ENCODE measurements at places on chromosomes 2 and 18. TPM values are rescaled to one million over a fixed set of nuclear protein-coding genes. Genes with fewer than 3 reads are reported as not detected.

- peak; percentile 81 for DNase-seq
These were observed 15.9 kb upstream of the TXNDC2 start for GRCh38 chr18:9869715-9870430.

DNA sequence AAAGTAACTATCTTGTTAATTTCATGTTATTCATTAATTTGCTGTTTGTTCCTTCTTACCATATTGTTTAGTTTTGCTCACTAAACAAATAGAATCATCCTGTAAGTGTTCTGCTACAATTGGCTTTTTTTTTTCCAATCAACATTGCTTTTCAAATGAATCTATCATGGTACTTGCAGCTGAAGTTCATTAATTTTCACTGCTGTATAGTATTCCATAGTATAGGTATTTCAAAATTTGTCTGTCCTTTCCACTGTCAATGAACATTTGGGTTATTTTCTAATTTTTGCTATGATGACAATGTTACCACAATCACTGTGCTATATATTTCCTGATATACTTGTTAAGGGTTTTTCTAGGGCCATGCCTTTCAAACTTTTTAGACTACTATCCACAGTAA lies 89.0 kb upstream of the LYPD1 start:
- no peak for DNase-seq

DNA sequence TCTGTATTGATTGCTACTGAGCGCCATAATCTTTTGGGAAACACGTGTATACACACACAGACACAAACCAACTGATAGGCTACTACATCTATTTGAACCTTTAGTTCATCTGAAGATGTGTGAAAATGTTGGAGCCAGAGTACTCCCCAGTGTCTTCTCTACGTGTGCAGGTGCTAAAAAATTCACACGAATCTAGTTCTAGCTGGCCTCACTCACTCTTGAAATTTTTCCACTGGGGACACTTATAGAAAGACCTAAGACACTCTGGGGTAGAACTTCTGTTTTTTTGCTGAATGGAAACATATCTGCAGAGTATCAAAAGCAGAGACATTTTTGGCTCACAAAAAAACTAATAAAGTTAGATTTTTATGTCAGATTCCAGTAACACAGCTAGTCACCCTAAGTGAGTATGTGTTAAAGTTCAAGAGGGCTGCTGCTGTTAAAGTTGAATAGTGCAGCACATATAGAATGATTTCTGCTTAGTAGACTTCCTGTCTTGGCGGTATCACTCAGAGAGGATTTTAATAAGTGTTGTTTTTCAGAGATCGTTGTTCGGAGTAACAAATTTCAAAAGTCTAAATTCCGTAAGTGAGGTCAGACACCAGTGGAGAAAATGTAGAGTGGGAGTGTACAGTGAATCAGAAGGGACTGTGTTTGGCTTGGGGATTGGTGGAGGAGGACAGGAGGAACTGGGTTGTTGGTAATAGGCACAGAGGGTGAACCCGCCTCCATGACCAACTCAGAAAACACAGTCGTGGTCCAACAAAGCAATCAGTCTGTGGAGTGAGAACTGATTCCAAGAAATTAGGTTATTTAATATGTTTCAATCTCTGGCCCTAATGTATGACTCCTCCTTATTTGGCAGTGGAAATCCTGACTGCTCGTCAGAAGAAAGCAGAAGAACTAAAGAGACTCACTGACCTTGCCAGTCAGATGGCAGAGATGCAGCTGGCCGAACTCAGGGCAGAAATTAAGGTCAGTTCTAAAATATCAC lies 43.1 kb downstream of the KCTD18 start:
- DNase-seq, result no peak

- no peak for DNase-seq
These were observed 373.5 kb upstream of the CHST9 start for GRCh38 chr18:27558388-27559155.

- DNase-seq, result no peak
These were observed 169.5 kb downstream of the GFPT1 start for GRCh38 chr2:69217333-69218080.

GRCh38 chr2:118145207-118145606 lies 56.9 kb downstream of the INSIG2 start:
- no peak for DNase-seq

- DNase-seq, result no peak
These were observed 52.0 kb downstream of the FECH start for GRCh38 chr18:57534511-57534909.

DNA sequence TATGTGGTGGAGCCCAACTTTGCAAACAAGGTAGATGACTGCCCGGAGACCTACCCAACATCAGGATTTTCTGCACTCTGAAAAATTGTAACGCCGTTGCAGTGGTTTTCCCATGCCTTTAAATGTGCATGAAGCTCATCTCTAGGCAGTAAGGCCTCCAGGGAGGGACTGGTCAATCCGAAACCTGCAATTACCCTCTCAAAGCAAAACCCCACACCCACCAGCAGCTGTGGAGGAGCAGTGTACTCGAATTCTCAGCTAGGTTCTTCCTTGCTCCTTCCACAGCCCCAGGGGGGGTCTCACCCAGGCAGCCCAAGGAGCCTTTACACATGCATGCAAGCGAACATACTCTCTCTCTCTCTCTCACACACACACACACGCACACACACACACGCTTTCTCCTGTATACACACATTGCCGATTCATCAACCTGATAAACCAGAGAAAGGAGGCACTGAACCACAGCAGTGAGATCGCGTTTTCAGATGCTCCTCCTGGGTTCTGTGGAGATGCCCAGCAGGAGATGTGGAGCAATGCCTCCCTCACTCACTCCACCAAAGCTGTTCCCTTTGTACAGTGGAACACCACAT lies 109.2 kb downstream of the VIT start:
- DNase-seq, result no peak

DNA sequence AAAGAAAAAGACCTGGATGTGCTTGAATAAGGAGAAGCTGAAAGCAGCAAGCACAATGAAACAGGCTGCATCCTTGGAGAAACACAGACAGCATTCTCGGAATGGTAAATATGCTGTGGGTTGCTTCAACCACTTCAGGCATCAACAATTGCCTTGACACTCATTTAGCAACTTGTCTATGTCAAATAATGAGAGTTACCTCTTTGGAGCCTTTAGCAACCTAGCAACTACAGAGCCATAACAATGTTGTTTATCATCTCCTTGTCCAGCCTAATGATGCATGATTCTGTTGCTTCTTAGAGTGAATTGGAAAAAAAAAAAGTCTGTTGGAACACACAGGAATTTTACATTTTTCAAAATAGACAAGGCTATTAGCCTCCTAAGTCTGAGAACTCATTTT lies 410.6 kb downstream of the PIK3C3 start:
- DNase-seq, result no peak

- no peak for DNase-seq
These were observed 55.2 kb downstream of the TRAPPC12 start for GRCh38 chr2:3434654-3435053.

DNA sequence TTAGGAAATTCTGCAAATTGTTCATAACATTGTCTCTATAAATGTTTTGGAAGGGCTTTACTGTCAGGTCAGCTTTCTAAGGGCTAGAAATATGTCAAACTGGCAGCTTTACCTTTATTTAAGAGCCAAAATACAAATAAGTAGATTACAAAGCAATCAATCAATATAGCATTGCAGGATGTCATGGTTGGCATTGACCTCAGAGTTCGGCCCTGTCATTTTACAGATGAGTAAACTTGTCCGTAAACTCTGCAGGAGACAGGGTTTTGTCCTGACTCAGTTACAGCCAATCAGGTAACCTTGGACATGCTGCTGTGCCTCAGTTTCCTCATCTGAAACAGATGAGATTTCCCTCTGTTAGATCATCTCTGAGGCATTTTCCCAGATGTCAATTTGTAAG lies 25.9 kb upstream of the ZEB2 start:
- no peak for DNase-seq

The GNAL gene
- total RNA-seq, result 0.20 TPM

Data from HFFc6 (cell line).